Fibroblast of mammary gland (primary cell): ENCODE measurements at places on chromosomes 1 and 21.

DNA sequence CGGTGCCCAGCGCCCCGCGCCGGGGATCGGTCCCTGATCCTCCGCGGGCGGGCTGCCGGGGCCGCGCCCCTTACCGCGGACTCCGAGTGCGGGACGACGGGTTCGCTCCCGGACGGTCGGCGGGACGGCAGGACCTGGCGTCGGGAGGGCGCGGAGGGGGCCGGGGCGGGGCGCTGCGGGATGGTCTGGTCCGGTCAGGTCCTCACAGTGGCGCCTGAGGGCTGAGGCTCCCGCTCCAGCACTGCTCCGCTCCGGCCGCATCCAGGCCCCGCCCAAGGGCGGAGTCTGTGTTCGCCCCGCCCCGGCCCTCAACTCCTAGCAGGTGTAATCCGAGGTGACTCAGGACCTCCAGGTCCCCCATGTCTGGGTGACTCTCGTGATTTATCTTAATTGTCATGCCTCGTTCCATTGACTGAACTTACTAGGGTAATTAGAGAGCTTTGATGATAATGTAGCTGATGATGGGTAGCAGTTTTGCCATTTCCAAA lies at the start of gene RAB3B:
Gene RAB3B, minus strand, starts transcription at position 223 of the 488 bp plus-strand sequence. CDS start 13,583 bp downstream, outside the sequence.
- DNase-seq, result peak; percentile 58

DNA sequence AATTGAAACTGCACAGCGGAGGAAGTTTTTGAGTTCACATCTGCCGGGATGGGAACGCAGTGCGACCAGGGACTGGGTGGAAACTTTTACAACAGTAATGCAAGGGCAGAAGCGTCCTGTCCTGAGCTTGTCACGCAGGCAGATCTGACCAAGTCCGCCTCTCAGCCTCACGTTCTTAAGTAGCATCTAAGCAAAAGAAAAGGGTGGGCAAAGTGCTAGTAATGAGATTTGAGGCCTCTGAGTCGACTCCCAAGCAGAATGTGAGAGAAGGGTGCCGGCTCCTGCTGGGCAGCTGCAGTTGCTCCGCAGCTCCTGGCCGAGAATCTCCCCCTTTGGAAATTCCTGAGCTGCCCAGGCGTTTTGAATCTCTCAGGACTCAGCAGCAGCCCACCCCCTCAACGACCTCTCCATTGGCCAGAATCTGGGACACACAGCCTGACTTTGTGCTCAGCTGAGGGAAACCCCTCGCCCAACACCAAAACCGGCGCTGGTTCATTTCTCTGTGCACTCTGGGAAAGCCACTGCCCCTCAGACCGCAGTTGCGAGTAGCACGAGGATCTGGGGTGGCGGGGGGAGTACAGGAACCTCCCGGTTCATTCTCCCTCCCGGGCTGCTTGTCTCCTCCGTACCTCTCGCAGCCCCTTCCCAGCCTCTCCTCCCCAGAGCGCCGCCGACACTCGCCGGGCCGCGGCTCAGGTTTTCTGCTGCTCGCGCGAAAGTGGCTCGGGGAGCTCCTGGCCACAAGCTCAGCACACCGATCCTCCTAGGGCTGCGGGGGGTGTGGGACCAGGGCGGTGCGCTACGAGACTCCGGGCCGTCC lies 913 bp upstream of the S1PR1 start:
- DNase-seq, result peak; percentile 32

GRCh38 chr21:43916691-43917514 lies 51.9 kb downstream of the AGPAT3 start:
- no peak for DNase-seq

- peak; percentile 16 for DNase-seq
These were observed 230.4 kb downstream of the PDE4B start for GRCh38 chr1:66022904-66023620.

GRCh38 chr1:198185146-198185545 lies 28.3 kb downstream of the NEK7 start:
- DNase-seq, result no peak

- peak; percentile 0 for DNase-seq
These were observed 1538.3 kb downstream of the NCAM2 start for GRCh38 chr21:22536509-22536908.

DNA sequence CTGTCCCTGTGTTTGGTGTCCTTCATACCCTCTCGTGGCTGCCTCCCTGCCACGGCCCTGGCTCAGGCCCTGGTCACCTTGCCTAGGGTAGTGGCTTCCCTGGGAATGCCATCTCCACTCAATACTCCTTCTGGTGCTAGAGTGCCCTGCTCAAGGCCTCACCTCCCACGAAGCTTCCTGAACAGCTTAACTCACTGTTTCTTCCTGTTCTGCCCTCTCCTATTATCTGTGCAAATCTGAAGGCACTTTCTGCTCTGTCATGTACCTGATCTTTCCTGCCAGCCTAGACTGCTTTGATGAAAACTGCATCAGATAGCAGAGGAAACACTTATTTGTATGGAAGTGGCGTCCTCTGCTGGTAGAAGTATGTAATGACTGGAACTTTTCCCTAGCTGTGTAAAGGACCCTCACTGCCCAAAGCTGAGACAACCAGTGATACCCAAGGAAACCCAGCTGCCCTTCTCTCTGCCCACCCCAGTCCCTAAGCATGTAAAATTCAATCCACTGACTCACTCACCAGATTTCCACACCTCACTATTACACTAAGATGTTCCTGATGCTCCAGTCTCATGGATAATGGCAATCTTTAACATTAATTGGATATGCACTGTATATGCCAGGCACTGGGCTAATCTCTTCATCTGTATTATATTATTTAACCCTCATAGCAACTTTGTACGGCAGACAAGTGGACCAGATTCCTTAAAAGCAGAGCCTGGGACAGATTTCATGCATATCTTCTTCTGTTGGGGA lies 36.2 kb upstream of the BTG2 start:
- DNase-seq, result peak; percentile 75

GRCh38 chr1:157098519-157098918 lies 1.1 kb downstream of the ETV3L start:
- no peak for DNase-seq

- no peak for DNase-seq
These were observed 20.6 kb downstream of the INPP5B start for GRCh38 chr1:37926038-37926924.

- DNase-seq, result no peak
These were observed 24.1 kb upstream of the NFASC start for GRCh38 chr1:204846546-204846945.

DNA sequence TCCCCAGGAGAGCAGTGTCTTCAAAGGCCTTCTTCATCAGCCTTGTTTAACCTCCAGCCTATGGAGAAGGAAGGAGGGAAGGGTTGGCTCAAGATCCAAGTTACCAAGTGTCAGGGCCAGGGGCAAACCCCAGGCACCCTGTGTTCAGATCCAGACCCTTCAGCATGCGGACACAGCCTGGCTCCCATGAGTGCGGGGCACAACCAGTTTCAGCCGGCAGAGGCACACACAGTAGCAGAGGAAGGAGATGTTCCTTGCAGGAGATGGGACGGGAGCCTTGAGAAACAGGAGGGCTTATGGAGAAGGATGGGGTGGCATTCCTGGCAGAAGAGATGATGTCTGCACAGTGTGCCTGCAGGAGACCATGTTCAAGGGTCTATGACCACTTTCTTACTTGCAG lies 161.7 kb upstream of the EDN2 start:
- no peak for DNase-seq

GRCh38 chr1:171038284-171038683 lies 52.4 kb upstream of the FMO3 start:
- DNase-seq, result peak; percentile 48

GRCh38 chr1:67468066-67468718 lies 38.0 kb upstream of the SERBP1 start:
- no peak for DNase-seq
